ENCODE measurements at places on chromosomes 4 and X. TPM values are rescaled to one million over a fixed set of nuclear protein-coding genes. Genes with fewer than 3 reads are reported as not detected.

Gene NCAPG
- 55.2 TPM for total RNA-seq

Gene PPEF2
- not detected for total RNA-seq

Gene ASB5
- total RNA-seq, result not detected

Gene EVC2
- total RNA-seq, result 7.5 TPM

Gene ENPEP
- total RNA-seq, result under 0.01 TPM

Gene TLR8
- total RNA-seq, result not detected

Gene XPNPEP2
- not detected for total RNA-seq

Gene RIPPLY1
- total RNA-seq, result not detected

Gene GBA3
- 0.07 TPM for total RNA-seq

Gene FABP2
- total RNA-seq, result not detected

Gene ADH1A
- not detected for total RNA-seq

Gene ZIC3
- total RNA-seq, result not detected

Gene CPZ
- not detected for total RNA-seq

Gene USP17L20
- not detected for total RNA-seq

Gene GLRB
- 1.2 TPM for total RNA-seq

Gene S100G
- not detected for total RNA-seq

Gene MCF2
- 0.31 TPM for total RNA-seq

Gene DDX53
- total RNA-seq, result not detected
